ENCODE measurements at places on chromosomes 6 and 20.

DNA sequence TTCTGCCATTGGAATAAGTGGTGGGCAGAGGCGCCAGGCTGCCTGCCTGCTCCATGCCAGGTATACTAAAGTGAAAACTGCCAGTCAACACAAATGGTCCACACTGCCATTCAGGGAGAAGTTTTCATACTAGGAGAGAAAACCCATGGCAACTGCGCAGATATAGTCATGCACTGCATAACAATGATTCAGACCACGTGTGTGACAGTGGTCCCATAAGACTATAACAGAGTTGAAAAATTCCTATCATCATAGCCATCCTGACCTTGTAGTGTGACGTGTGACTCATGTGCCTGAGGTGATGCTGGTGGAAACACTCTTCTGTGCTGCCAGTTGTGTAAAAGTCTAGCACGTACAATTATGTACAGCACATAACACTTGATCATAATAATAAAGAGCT, 25.1 kb downstream of the ZC3H12D start:
- DNase-seq = no peak

DNA sequence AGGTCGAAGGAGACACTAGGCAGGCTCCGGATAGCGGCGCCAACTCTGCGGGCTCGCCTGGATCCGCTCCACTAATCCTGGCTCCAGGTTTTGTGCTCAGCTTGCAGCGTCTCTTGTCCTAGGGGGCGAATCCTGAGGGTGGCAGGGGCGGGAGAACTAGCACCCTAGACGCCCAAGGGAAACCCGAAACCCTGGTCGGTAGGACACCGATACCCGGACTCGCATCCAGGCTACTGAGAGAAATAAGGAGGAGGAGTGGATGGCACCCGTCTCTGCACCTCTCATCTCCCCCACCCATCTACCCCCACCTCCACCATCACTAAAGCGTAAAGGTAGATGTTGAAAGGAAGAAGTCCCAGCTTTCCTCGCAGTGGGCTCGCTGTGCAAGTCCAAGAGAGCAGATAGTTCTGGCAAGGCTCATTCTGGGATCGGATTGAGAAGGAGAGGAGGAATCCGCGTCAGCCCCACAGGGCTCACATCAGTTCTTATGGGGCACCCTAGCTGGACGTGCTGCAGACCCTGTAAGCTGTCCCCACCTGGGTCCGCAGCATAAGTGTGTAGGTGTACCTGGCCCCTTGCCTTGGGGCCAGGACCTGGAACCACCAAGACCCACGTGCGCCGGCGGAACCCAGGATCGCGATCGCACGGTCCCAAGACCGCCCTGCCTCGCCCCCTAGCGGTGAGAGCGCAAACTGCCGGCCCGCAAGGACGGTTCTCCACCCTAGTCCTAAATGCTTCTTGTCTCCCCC, 6.9 kb downstream of the SLC32A1 start:
- peak; percentile 70 for DNase-seq

DNA sequence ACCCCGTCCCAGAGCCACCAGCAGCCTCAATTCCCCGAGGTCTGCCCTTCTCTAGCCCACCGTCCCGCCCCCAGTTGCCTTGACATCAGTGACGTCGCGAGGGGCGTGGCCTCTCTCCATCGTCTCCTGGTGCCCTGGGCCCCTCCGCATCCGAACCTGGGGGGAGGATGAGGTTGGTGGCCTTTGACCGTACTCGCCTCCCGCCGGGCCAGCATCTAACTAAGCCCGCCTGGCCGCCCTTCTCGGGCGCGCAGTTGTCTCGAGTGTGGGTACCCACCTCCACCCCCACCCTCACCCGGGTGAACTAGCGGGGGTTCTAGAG, 5.5 kb upstream of the ARMC12 start:
- peak; percentile 79 for DNase-seq

DNA sequence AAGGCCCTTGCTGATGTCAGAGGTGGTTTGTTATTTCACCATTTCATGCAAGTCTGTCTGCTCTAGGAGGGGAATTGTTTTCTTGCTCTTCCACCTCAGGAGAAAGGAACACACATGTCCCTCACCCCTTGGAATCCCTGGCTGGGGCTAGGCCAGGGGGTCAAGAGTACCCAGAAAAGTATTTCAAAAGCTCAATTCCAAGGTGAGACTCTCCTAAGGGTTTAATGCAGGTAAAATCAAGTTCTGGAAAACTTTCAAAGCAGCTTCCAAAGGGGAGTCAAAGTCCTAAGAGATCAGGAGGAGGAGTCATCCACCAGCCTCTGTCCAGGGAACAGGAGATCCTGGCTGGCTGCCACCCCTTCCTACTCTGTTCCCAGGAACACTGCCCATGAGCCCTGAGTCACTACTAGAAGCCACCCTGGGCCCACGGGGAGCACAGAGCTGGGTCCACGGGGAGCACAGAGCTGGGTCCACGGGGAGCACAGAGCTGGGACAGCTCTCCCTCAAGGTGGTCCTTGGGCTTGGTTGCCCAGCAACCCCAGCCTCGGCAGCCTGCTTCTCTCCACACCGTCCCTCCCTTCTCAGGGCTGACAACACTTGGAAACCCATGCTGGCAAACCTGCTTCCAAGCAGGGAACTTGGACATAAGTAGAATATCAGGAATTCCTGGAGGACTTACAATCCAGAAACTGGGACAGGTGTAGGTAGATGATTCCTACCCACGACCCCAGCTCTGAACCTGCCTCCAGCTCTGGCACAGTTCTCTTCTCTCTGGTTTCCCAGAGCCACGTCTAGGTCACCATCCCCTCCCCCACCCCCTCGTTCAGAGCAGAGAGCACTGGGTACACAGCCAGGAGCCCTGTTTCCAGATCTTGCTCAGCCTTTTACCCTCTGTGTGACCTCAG, 35.3 kb upstream of the CDKN1A start:
- no peak for DNase-seq

All from T-helper 17 cell (primary cell).